HCT116 (cell line): ENCODE measurements at places on chromosomes 6 and 20. TPM values are rescaled to one million over a fixed set of nuclear protein-coding genes. Genes with fewer than 3 reads are reported as not detected.

Gene NKAIN4
- total RNA-seq = not detected

Gene ADTRP
- 0.86 TPM for total RNA-seq

Gene PBX2
- 79.0 TPM for total RNA-seq

GRCh38 chr20:4513720-4514119 lies 208.0 kb upstream of the PRND start:
- no peaks in the 10 kb centered on the region for H3K36me3 ChIP-seq
- H3K27ac ChIP-seq = peak overlapping the region; percentile 55; the same call in 1 of the 2 replicates
- peak; percentile 77 for DNase-seq
- H3K4me3 ChIP-seq = no peak overlapping the region
- peaks cover 11% of the 10 kb centered on the region; the same call in 1 of the 2 replicates for H3K27me3 ChIP-seq

DNA sequence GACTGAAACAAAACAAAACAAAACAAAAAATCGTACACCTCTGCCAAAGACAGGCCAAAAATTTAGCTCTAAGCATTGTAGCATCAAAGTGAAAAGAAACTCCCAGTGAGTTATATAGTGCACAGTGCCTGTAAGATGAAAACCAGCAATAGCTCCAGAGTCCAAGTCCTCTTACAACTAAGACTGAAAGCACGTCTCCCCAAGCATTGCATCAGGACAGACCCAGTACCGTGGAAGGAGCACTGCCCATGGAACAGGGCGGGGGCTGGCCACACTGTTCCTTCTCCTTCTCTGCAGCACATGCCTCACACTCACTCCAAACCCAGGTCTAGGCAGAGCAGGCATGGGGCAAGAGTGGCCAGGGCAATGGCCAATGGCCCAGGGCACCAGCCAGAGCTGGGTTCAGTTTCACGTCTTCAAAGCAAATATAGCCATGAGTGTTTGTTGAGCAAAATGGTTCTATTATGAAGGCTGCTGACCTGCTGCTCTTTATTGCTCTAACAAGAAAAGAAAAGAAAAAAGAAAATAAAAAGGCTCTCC lies 72.2 kb upstream of the PBOV1 start:
- no peak overlapping the region for H3K27ac ChIP-seq
- H3K36me3 ChIP-seq = no peaks in the 10 kb centered on the region
- H3K4me1 ChIP-seq = peaks cover 25% of the 10 kb centered on the region
- no peak for DNase-seq
- H3K27me3 ChIP-seq = no peaks in the 10 kb centered on the region
- H3K4me3 ChIP-seq = no peak overlapping the region

DNA sequence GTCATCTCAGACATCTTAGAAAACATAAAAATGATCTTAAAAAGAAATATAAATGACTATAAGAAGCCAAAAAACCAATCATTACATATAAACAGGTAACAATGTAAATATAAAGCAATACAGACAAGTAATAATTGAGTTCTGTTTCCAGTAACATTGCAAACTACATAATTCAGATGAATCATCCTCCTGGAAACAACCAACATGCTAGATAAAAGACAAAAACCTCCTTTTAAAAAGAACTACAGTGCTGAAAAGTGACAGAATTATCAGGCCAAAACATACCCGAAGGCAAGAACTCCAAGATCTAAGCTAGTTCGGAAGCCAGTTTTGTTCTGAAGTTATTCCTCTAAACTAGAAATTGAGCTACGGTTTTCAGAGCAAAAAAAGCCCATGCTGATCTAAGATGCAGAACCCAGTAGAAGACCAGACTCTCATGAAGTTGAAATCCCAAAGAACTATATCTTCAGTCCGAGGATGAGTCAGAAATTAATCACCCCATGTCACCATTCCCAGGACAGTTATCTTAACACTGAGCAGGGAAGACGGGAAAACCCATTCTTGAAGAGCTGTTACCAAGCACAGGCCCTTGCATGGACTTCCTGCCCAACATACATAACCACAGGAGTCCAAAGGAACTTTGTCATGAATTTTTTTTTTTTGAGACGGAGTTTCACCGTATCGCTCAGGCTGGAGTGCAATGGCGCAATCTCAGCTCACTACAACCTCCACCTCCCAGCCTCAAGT lies 9.8 kb downstream of the PGM3 start:
- no peak for DNase-seq
- H3K27me3 ChIP-seq = no peaks in the 10 kb centered on the region
- H3K27ac ChIP-seq = no peak overlapping the region
- no peak overlapping the region for H3K4me3 ChIP-seq
- H3K36me3 ChIP-seq = peaks cover 42% of the 10 kb centered on the region

DNA sequence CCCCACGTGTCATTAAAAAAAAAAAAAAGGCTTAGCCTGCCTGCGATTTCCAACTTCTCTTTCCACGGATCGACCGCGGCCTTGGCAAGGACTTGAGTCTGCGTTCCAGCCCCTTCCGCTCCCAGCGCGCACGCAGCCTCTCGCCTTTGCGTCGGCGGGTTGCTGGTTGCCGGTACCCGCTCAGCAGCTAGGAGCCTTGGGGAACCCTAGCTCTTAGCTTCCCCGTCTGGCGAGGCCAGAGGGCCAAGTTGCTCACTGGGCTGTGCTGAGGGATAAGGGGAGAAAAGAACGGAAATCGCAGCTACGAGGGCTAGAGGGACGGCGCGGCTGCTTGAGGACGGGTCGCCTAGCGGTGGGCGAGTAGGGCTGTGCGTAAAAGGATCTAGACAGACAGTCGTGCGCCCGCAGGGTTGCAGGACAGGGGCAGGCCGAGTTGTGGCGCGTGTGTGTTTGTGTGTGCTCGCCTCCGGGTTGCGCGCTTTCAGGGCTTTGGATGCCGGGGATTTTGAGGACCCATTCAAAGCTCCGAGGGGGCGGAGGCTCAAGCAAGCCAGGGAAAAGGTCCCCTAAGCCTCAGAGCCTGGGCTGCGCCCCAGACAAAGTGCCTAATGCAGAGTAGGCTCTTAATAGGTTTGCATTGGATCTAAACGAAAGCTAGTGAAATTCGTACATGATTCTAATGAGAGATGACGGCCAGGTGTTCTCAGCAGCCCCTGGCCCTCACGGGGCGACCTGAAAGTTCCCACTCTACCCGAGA lies 40.5 kb upstream of the OSTM1 start:
- no peaks in the 10 kb centered on the region for H3K4me1 ChIP-seq
- H3K27me3 ChIP-seq = no peaks in the 10 kb centered on the region
- DNase-seq = no peak

- no peaks in the 10 kb centered on the region for H3K27me3 ChIP-seq
- no peak overlapping the region for H3K4me3 ChIP-seq
These were observed 133.1 kb downstream of the BCAS1 start for GRCh38 chr20:53937339-53937741.

DNA sequence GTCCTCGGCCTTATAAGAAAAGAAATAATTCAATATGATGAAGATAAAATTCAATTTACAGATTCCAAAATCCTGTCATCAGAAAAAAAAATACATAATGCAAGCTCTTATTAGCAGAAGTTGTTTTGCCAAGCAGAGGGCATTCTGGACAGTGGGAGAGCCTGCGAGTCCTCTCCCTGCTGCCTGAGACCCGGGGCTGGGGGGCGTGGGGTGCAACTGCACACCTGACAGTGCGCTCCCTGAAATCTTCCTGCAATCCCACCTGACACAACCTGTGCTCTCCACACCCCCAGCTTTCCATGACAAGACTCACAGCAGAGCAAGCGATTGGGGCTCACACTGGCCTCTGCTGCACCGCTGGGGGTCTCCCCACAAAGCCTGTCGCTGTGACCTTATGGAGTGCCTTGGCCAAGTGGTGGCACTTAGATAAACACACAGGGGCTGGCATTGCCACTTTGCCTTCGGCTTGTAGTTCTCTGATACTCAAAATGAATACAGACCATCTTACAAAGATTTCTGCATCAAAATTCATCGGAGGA lies 130.3 kb upstream of the PDE10A start:
- DNase-seq = no peak
- no peak overlapping the region for H3K27ac ChIP-seq
- H3K4me1 ChIP-seq = no peaks in the 10 kb centered on the region
- no peaks in the 10 kb centered on the region for H3K36me3 ChIP-seq

- DNase-seq = no peak
- no peak overlapping the region for H3K27ac ChIP-seq
- H3K27me3 ChIP-seq = no peaks in the 10 kb centered on the region
- H3K36me3 ChIP-seq = 0 out of 2 replicates have a peak, but pooled peaks cover 2% of the 10 kb centered on the region
These were observed 13.5 kb downstream of the DHX35 start for GRCh38 chr20:38975539-38976120.

- H3K27ac ChIP-seq = no peak overlapping the region
- no peaks in the 10 kb centered on the region for H3K4me1 ChIP-seq
- DNase-seq = no peak
- no peaks in the 10 kb centered on the region for H3K36me3 ChIP-seq
These were observed 235.4 kb downstream of the CDC5L start for GRCh38 chr6:44622956-44623355.

GRCh38 chr20:2946988-2947961 lies 74.0 kb downstream of the PTPRA start:
- no peak overlapping the region for H3K4me3 ChIP-seq
- no peaks in the 10 kb centered on the region for H3K4me1 ChIP-seq
- no peak for DNase-seq
- no peak overlapping the region for H3K27ac ChIP-seq
- no peaks in the 10 kb centered on the region; the same call in 1 of the 2 replicates for H3K36me3 ChIP-seq
